ENCODE measurements at places on chromosomes 2 and 18.

GRCh38 chr2:176118601-176119339 lies 2.2 kb downstream of the HOXD10 start:
- DNase-seq = no peak

DNA sequence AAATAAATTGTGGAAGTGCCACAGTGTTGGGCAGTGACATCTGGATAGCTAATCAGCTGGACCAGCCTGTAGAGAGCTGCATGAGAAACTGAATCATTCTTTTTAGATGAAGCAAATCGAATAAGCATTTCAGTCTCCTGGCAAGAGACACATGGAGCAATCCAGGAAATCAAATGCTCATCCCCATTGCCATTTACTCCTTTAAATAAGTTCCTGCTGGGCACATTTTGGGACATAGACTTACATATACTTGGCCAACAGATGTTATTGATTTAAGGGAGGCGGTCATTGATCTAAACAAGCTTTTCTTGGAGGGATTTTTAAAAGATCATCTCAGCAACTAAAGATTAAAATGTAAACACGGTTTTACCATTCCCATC lies 307.1 kb downstream of the STK39 start:
- DNase-seq = no peak

DNA sequence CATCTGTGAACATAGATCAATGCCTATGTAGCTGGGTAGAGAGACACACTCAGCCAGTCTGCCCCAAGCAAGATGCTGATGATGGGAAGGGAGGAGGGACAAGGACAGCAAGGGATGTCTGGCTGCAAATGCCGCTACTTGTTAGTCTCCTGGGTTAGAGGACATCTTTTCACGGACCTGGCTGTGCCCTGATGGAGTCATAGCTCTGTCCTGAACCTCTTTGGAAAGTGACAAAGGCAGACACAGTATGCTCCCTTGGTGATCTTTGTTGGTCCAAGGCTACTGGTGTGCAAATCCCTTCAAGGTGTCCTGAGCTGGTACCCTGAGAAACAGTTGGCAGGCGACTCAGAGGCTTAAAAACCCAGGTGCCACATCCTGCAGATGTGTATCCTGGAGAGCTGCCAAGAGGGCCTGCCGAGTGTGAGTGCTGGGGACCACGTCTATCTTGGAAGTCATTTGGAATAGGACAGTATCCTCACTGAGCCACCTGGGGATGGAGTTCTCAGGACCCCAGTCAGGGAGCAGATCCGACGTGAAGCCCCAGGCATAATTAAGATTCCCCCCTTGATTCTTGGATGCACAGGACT lies 10.8 kb downstream of the FOSL2 start:
- DNase-seq = no peak

DNA sequence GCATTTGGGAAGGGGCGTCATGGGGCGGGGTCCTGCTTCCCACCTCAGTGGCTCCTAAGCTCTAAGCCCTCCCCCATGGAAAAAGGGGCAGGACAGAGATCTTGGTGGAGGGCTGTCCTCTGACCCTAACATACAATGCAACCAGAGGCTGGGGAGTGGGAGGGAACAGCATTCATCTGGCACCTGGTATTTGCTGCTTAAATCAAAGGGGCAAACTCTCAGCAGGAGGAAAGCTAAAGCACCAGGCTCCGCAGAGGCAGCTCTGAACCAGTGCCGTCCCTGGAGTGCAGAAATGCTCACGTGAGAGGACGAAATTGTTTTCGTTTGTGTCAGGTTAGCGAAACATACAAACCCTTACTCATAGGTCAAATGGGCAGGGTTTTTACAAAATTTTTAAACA lies 92.7 kb upstream of the PXDN start:
- no peak for DNase-seq

- no peak for DNase-seq
These were observed 128.0 kb upstream of the CD302 start for GRCh38 chr2:159925975-159926374.

GRCh38 chr2:12062053-12062395 lies 315.6 kb downstream of the LPIN1 start:
- DNase-seq = no peak
